ENCODE measurements at places on chromosomes 6 and 20. TPM values are rescaled to one million over a fixed set of nuclear protein-coding genes. Genes with fewer than 3 reads are reported as not detected.

GRCh38 chr20:63782521-63782971 lies 43.0 kb downstream of the SLC2A4RG start:
- peaks cover 5% of the 10 kb centered on the region for H3K27me3 ChIP-seq
- H3K36me3 ChIP-seq: peaks cover 22% of the 10 kb centered on the region
- no peak overlapping the region for H3K4me3 ChIP-seq
- no peak overlapping the region for H3K27ac ChIP-seq
- no peak for DNase-seq

The SGK2 gene
- 0.85 TPM for total RNA-seq

The MCCD1 gene
- not detected for total RNA-seq

- no peaks in the 10 kb centered on the region for H3K36me3 ChIP-seq
- H3K4me3 ChIP-seq: no peak overlapping the region
- H3K27ac ChIP-seq: no peak overlapping the region
- no peak for DNase-seq
- peaks cover 3% of the 10 kb centered on the region for H3K4me1 ChIP-seq
Observed at GRCh38 chr6:22437665-22438064, 131.7 kb upstream of the HDGFL1 start.

GRCh38 chr20:1469306-1469905 lies 2.8 kb upstream of the NSFL1C start:
- peaks cover 52% of the 10 kb centered on the region for H3K36me3 ChIP-seq
- DNase-seq: no peak
- peaks cover 64% of the 10 kb centered on the region for H3K4me1 ChIP-seq
- peak overlapping the region; percentile 52 for H3K27ac ChIP-seq

GRCh38 chr6:125054331-125054730 lies 92.1 kb downstream of the RNF217 start:
- no peak for DNase-seq
- H3K36me3 ChIP-seq: peaks cover 3% of the 10 kb centered on the region

DNA sequence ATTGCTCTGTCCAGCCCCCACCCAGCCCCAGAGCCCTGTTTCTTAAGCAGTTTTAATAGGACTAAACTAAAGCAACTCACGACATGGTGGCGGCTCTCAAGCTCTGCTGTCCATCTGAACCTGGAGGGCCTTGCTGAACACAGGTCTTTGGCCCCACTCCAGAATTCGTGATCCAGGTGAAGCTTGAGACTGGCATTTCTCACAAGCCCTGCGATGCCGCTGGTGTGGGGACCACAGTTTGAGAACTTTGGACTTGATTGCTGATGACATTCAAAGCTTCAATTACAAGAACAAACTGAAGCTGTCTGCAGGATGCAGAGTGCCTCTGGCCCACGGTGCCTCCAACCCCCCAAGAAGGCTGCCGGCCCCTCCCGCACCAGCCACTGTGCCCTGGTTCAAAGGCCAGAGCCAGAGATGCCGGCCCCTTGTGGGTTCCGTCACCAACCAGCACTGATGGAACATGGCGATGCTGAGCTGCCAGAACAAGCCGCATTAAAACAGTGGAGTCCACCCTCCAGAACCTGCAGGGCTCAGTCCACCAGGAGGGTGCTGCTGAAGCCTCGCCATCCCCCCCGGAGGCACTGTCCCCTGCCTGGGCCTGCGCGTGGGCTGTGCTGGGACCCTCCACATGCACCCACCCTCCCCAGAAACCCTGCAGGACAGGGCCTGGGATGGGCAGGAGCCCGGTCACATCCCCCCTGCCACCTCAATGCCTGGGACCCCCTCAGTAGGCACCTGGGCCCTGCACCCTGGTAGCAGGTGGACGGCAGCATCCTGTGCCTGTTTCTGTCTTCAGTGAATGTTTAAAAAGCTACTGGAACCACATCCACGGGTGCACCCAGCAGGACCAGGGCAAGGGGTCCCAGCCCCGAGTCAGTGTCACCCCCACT lies 101.1 kb downstream of the PSMB1 start:
- no peak for DNase-seq
- peaks cover 12% of the 10 kb centered on the region for H3K27me3 ChIP-seq
- no peak overlapping the region for H3K27ac ChIP-seq
- H3K36me3 ChIP-seq: peaks cover 1% of the 10 kb centered on the region
- no peak overlapping the region for H3K4me3 ChIP-seq

- peaks cover 2% of the 10 kb centered on the region for H3K27me3 ChIP-seq
- H3K36me3 ChIP-seq: no peaks in the 10 kb centered on the region
- H3K4me1 ChIP-seq: peaks cover 4% of the 10 kb centered on the region
- no peak for DNase-seq
Observed at GRCh38 chr6:90304308-90304707, 7.7 kb upstream of the BACH2 start.

DNA sequence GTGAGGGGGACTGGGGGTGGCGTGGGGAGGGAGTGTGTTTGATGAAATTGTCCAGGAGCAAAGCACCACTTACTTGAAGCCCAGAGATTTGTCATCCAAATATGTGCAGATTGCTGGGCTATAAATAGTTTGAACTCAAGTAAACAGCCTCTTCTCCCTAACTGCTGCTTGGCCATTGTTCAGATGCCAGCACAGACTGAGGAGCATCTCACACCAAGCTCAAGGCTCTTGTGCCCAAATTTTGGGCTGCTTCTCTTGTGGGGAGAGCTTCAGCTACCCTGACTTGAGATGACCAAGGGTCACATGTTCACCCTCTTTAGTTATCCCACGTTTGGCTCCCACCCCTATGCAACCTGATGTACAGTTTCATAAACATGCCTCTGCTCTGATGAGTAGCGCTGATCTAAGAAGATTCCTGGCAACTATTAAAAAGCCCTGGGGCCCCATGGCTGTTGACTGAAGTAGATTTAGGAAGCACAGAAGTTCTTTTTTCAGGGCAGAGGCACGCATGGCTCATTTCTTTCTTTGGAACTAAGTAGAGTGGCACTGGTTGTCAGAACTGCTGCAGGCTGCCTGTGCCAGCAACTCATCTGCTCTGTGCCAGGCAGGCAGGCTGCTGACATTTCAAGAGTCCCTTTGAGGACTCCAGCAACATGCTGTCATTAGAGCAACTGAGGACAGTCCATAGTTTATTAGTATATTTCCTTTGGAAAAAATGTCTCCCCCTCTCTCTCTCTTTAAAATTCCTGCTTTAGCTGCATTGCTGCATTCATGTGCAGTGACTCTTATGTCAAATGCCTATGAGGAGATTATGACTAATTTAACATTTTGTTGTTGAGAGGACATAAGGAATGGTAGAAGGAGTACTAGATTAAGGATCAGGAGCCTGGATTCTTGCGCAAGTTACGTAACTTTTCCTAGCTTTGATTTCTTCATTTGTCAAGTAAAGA lies 9.6 kb upstream of the PKIG start:
- no peaks in the 10 kb centered on the region for H3K36me3 ChIP-seq
- no peak for DNase-seq
- no peak overlapping the region for H3K27ac ChIP-seq
- no peak overlapping the region for H3K4me3 ChIP-seq
- peaks cover 18% of the 10 kb centered on the region for H3K4me1 ChIP-seq

- H3K36me3 ChIP-seq: no peaks in the 10 kb centered on the region
- H3K4me3 ChIP-seq: no peak overlapping the region
- DNase-seq: no peak
- H3K27ac ChIP-seq: no peak overlapping the region
- no peaks in the 10 kb centered on the region for H3K4me1 ChIP-seq
- peaks cover 1% of the 10 kb centered on the region for H3K27me3 ChIP-seq
Observed at GRCh38 chr20:32999603-33000250, 4.5 kb downstream of the SUN5 start.

The CHMP4B gene
- total RNA-seq: 117 TPM

DNA sequence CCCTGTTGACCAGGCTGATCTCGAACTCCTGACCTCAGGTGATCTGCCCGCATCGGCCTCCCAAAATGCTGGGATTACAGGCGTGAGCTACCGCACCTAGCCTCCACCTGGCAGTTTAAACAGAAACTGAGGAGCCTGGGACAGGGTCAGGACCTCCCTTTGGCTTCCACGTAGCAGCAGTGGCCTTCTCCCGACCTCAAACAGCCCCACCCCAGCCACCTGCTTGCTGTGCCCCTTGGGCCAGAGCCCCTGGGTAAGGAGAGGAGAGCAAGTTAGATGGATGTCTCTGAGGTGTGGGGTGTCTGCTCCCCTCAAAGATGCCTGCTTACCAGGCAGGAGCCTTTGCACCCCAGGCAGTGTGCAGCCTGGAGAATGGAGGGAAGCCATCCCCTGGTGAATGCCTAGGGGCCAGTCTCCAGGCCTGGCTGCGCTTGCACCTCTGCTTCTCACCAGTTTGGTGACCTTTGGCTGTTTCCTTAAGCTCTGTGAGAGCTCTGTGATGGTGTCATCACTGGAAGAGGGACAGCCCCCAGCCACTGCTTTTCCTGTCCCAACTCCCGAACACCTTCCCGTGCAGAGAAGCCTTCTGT lies 42.1 kb upstream of the MDFI start:
- H3K36me3 ChIP-seq: peaks cover 7% of the 10 kb centered on the region
- H3K4me1 ChIP-seq: no peaks in the 10 kb centered on the region
- DNase-seq: no peak
- no peak overlapping the region for H3K4me3 ChIP-seq

The HMGCLL1 gene
- total RNA-seq: 1.2 TPM

GRCh38 chr6:3276174-3277167 lies 17.7 kb downstream of the PSMG4 start:
- H3K27me3 ChIP-seq: peaks cover 8% of the 10 kb centered on the region
- DNase-seq: no peak
- peaks cover 18% of the 10 kb centered on the region for H3K36me3 ChIP-seq
- no peak overlapping the region for H3K4me3 ChIP-seq

The SLA2 gene
- total RNA-seq: not detected

- no peak overlapping the region for H3K4me3 ChIP-seq
- no peaks in the 10 kb centered on the region for H3K36me3 ChIP-seq
- H3K27ac ChIP-seq: no peak overlapping the region
- no peak for DNase-seq
Observed at GRCh38 chr6:101208152-101208551, 185.4 kb upstream of the GRIK2 start.

- peaks cover 7% of the 10 kb centered on the region for H3K27me3 ChIP-seq
- peaks cover 3% of the 10 kb centered on the region for H3K4me1 ChIP-seq
- H3K27ac ChIP-seq: peak overlapping the region; percentile 61
- no peak for DNase-seq
- H3K4me3 ChIP-seq: no peak overlapping the region
Observed at GRCh38 chr20:34525709-34526416, 9.6 kb downstream of the DYNLRB1 start.

The CRISP3 gene
- 0.80 TPM for total RNA-seq

DNA sequence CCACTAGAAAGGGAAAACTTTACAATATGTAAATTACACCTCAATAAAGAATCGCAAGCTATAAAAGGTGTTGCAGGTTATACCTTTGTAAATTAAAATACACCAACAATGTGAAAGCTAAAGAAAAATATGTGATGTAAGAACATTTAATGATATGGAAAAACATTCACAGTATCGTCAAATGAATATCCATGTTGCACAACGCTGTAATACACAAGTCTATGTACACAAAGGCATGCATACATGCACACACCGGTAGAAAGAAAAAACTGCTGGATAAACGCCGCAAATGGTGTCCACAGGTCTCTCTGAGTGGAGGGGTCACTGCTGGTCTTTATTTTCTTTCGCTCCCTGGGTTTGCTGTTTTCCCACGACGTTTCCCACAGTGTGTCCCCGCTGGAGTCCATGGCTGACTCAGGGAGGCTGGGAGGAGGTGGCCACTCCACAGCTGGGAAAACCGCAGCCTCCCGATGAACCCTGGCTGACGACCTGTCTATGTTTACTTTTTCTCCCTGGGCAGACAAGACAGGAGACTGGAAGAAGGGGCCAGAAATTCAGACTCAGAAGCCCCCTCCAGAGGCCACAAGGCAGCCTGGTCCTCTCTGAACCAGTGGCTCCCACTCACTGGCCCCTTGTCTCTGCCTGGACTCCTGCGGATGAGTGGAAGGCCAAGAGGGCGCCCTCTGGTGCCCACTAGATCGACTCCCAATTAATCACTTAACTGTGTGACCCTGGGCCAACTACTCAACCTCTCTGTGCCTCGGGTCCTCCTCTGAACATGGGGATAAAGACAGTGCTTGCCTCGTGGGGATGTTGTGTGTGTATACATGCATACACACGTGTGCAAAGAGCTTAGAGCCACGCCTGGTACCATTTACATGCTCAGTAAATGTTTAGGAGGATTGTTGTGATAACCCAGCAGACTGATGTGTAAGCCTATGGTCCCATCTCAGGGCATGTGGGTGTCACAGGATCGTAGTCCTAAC lies 12.8 kb upstream of the BPI start:
- peak; percentile 38 for DNase-seq
- peaks cover 2% of the 10 kb centered on the region for H3K27me3 ChIP-seq
- no peak overlapping the region for H3K27ac ChIP-seq
- H3K36me3 ChIP-seq: peaks cover 4% of the 10 kb centered on the region

DNA sequence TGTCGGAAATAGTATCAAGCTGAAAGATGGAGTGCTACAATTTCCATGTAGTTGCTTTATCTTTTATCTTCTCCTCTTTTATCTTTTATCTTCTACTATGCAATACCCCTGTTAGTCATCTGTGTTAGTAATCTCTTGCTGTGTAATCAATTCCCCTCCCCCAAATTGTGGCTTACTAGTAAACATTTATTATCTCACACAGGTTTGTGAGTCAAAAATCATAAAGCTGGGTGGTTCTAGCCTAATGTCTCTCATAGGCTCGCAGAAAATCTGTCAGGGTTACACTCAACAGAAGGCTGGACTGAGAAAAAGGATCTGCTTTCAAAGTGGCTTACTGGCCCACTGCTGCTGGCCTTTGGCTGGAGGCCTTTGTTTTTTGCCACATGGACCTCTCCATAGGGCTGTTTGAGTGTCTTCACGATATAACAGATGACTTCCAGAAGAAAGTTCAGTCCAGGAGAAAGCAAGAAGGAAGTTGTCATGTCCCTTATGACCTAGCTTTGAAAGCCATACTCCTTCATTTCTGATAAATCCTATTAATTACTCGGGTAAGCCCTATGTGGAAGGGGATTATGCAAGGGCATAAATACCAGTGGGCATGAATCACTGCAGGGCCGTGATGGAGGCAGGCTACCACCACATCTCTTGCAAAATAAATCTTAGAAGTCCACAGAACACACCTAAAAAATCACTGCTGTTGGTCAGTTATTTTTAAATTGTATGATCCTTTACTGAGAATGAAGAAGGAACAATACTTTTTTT lies 24.5 kb upstream of the PTCHD4 start:
- no peak overlapping the region for H3K4me3 ChIP-seq
- DNase-seq: no peak
- H3K27ac ChIP-seq: no peak overlapping the region
- H3K27me3 ChIP-seq: no peaks in the 10 kb centered on the region

All from endothelial cell (in vitro differentiated cells).